ENCODE measurements at places on chromosomes 7 and 10.

- no peak for DNase-seq
Observed at GRCh38 chr10:60973086-60973485, 29.1 kb upstream of the RHOBTB1 start.

- DNase-seq: no peak
Observed at GRCh38 chr7:101677391-101677790, 48.3 kb upstream of the MYL10 start.

GRCh38 chr7:50227726-50228125, 76.8 kb upstream of the IKZF1 start:
- no peak for DNase-seq

GRCh38 chr10:76041551-76041950, 610.1 kb downstream of the LRMDA start:
- no peak for DNase-seq

DNA sequence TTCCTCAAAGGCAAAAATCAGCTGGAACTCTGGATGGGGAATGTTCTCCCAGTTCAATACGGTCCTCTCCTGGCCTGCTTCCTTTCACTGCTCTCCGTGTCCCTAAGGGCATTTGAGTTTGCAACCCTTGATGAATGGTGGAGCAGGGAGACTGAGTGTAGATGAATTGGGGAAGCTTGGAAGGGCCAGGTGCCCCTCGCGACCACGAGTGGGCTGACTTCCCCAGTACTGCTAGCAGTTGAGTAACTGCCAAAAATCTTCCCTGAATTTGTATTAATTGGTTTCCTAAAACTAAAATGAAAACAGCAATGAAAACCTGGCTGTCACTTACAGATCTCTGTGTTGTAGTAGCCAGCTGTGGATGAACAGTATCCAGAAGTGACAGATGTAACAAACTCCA, 13.6 kb downstream of the IRF5 start:
- DNase-seq: no peak

DNA sequence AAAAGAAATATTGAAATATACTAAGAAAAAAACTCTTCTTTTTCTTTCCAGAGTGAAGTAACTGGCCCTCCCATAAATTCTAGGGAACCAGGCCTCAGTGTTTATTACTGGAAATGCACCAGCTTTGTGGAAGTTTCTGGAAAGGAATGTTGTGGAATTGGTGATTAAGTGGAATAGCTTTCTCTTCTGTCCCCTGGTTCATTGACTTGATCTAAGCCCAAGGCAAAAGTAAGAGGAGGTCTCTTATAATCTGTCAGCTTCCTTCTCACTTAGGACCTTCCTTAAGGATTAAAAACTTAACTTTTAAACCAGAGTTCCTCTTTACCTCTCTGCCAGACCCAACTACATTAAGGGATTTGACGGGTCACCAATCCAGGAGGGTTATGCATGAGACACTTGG, 266.2 kb downstream of the SLC25A13 start:
- no peak for DNase-seq

DNA sequence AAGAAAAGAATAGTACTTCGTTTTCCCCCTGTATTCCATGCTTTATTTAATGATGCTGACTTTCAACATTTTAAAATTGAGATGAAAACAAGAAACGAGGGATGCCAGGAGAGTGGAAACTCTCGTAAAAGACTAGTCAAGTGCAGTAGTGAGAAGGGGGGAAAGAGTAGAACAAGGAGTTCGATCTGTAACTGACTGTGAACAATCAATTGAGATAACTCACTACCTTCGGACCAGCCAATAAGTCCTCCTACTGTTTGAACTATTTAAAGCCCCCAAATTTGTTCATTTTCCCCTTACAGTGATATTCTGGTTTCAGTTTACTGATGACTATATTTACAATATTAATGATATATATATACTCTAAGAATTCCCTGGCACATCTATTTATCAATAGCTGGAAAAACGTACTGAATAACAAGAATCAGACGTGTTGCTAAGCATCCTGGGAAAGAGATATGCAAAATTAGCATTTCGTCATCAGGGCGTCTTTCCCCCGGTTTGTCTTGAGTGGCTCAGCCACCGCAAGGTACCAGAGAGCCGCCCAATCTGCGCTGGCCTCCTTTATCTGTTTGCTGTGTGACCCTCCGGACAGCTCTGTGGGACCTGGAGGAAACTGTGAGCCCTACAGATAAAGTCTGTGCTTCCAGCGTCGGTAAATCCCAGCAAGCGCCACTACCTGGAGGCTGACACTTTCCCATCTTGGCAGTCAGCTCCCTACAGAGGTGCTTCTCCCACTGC, 41.1 kb downstream of the PDIA4 start:
- peak; percentile 93 for DNase-seq

DNA sequence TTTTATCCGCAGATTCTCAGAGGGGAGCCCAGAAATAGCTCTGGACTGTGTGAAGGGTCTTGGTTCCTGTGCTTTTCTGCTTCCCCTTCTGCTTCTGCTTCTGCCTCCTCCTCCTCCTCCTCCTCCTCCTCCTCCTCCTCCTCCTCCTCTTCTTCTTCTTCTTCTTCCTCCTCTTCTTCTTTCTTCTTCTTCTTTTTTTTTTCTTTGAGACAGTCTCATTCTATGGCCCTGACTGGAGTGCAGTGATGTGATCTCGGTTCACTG, 11.6 kb downstream of the PDZD7 start:
- DNase-seq: no peak

- DNase-seq: no peak
Observed at GRCh38 chr10:58307676-58308075, 27.1 kb upstream of the UBE2D1 start.

DNA sequence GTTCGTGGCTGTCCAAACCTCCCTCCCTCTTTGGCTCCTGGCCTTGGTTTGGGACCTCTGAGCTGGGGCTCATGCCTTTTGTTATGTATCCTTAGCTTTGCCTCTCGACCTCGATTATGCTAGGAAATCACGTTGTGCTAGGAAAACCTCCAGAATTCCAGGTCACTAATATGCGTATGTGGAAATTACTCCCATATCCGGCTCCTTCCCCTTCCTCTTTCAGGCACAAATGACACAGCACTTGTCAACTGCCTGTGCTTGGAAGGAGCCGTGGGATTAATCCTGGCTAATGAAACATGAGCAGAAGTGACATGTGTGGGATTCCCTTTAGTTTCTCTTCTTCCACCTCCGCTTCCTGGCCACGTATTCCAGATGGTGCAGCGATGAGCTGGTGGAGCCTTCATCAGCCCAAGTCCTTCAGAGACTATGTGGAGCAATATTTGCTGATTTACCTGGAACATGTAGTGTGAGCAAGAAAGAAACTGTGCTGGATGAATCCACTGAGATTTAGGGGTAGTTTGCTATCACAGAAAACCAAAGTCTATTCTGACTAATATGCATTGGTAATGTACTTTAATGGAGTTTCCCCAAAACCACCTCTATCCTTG, 149.2 kb downstream of the REEP3 start:
- peak; percentile 63 for DNase-seq

- DNase-seq: no peak
Observed at GRCh38 chr7:41599760-41600159, 103.1 kb downstream of the INHBA start.

GRCh38 chr7:54392935-54393334, 149.2 kb upstream of the VSTM2A start:
- DNase-seq: no peak

DNA sequence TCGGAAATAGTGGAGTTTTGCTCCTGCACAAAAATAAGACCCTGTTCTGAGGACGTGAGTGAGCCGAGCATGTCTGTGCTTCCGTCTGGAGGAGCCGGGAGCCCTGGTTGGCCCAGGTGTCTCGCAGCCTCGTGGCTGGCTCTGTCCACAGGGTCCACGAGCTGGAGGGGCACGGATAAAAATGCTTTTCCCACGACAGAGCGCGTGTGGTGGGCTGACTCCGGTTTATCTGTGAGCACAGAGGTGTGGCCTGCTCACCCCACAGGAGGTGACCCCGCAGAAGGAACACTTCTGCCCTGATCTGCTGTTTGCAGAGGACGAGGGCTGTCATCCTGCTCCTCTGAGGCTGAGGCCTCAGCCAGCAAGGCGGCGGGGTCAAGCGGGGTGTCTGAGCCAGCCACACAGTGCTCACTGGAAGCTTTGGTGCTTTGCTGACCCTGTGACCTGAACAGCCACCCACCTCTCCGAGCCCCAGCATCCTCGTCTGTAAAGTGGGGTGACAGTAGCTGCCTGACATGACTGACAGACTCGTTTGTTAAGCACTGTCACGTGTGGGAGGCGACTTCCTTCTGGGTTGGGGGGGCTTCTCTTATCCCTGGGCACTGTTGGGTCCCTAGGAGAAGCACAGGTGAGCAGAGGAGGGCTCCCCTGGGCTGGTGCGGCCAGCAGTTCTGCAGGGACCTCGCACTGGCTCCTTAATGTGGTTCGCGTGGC, 162.5 kb downstream of the DNAJB6 start:
- no peak for DNase-seq

- no peak for DNase-seq
Observed at GRCh38 chr7:137667633-137668387, 179.0 kb downstream of the DGKI start.

DNA sequence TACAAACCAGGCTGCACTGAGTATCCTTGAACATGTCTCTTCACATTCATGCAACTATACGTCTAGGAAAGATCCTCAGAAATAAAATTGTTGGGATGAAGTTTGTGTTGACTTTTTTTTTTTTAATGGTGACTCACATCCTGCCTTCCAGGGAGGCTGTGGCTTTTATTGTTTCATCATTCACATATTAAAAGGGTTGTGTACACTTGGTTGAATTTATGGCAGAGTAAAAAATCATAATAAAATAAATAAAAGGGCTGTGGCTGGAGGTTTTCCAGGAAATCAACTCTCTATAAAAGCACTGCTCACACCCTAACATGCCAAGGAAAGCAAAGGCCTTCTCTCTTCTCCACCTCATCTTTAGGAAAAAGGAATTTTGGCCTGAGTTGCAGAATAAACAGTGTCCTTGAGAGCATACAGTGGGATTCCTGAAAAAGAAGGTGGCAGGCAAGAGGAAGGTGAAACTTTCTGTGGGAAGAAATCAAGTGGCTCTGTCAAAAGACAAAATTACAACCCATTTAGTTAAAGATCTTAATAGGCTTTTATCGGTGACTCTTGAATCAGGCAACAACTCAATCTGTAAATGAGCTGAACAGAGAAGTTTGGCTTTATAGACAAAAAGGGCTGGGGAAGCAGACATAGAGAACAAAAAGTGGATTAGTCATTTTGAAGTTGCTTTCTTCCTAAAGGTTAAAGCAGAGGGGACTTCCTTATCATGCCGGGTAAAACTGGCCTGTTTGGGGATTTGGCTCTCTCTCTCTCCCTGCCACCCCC, 41.6 kb upstream of the FHIP2A start:
- DNase-seq: no peak

DNA sequence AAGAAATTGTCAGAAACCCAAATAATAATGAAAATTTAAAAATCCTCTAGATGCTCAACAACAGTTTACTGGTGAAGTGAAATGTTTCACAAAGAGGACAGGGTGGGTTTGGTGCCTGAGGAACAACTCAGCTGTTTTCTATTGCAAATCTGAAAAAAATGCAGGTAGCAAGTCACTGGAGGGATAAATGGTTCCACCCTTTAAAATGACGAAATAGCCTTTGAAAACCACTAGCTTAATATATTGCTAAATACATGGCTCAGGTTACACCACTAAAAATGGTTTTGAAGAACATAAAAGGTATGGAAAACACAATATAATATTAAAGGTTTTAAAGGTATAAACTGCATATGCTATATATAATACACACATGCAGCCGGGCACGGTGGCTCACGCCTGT, 69.5 kb downstream of the LMBR1 start:
- no peak for DNase-seq

DNA sequence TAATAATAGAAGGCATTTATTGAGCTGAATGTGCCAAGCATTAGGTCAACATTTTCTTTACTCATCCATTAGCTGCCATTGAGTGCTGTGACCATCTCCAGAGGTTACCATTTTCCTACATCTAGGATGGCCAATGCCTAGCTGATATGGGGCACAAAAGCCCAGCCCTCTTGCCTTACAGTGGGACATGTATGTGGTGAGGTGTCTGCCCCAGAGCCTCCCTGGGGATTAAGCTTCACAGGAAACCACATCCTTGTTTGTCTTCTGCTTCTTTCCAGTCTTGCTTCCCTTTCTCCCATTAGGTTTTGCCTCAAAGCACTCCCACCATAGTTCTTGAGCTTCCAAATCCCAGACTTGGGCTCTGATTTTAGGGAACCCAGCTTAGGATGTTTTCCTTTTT, 258.7 kb downstream of the SORCS3 start:
- no peak for DNase-seq

DNA sequence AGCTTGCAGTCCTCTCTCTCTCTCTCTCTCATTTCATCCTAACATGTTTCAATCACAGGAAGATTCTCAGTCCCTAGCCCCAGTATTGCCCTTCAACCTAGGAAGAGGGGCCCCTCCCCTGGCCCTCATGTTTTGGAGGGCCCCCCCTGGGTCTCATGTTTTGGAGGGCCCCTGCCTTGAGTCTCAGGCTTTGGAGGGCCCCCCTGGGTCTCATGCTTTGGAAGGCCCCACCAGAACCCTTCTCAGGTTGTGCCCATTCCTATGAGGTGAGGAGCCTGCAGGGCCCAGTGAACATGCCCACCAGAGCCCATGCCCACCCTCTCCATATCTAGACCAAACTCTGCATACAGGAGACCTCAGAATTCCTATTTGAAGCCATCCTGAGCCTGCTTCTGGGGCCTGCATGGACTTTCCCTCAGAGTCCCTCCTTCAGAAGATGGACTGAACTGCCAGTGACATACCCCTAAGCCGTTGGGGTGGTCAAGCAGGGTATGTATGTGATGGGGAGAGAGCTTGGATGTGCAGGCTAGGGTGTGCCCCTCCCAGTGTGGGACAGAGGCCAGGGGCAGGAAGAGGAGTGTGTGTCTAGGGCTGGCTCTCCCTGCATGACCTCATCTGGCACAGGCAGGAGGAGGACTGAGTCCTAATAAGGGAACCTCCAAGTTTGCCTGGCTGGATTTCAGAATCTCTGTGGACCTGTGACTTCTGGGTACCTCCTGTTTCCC, 8.1 kb upstream of the VDAC2 start:
- peak; percentile 80 for DNase-seq

- no peak for DNase-seq
Observed at GRCh38 chr7:134988161-134988560, 1.9 kb downstream of the AGBL3 start.

GRCh38 chr7:98836811-98837629, 32.8 kb downstream of the TMEM130 start:
- no peak for DNase-seq

GRCh38 chr7:136489808-136490207, 378.6 kb upstream of the CHRM2 start:
- no peak for DNase-seq

GRCh38 chr7:156236936-156237599, 403.5 kb upstream of the RNF32 start:
- peak; percentile 43 for DNase-seq

GRCh38 chr7:22090512-22090911, 144.8 kb upstream of the CDCA7L start:
- no peak for DNase-seq

- DNase-seq: no peak
Observed at GRCh38 chr7:98808751-98809460, 60.9 kb downstream of the TMEM130 start.
